Activated CD4-positive, alpha-beta memory T cell treated with anti-CD3 and anti-CD28 coated beads, Interleukin-2, amount 10 ng/mL, durations not matched to agents 7 days and 5 days (primary cell): ENCODE measurements at places on chromosomes 4 and X. TPM values are rescaled to one million over a fixed set of nuclear protein-coding genes. Genes with fewer than 3 reads are reported as not detected.

- no peak for DNase-seq
Measured at GRCh38 chr4:114019276-114019968, 40.0 kb upstream of the ARSJ start.

- DNase-seq, result no peak
Measured at GRCh38 chrX:110675886-110676285, 119.7 kb downstream of the CHRDL1 start.

DNA sequence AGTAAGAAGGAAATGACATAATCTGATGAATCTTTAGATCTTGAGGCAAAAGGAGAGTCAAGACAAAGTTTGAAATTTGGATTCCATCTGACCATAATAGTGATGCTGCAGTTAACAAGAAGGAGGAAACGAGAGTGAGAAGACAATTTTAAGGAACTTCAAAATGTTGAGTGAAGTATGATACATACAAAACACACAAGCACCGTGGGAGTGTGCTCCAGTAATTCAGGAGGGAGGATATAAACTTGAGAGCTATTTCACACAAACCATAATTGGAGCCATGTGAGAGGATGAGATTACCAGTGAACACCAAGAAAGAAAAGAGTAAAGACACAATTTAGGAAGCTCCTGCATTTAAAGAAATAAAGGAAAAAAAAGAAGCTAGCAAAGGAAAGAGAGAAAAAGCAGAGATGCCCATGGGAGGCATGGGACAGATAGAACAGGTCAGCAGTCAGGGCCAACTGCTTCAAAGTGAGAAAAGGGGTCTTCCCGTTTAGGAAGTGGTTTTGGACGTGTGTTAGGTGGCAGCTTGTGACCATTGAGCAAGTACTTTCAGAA lies 150.7 kb upstream of the SLC7A11 start:
- no peak for DNase-seq

- DNase-seq, result no peak
Measured at GRCh38 chrX:34918091-34918736, 24.4 kb upstream of the FAM47B start.

GRCh38 chr4:31674313-31674947 lies 954.3 kb downstream of the PCDH7 start:
- no peak for DNase-seq

DNA sequence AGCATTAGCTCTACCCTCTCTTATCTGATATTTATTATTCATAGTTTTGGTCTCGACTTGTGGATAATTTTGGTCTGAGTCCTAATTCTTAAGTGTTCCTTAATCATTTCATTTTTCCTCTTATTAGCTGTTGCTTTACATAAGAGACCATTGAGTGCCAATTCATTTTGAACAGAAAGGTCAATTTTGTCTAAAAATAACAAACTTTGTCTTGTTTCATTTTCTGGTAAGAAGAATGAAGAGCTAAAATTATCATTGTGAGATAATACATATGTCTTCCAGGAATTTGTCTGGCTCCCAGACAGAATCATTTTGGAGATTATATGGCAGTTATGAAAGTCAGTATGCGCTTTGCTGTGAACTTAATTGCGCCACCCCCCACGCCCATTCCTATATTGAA lies 1471.8 kb downstream of the PCDH7 start:
- no peak for DNase-seq

GRCh38 chrX:132025041-132025440 lies 1.9 kb downstream of the STK26 start:
- no peak for DNase-seq

GRCh38 chr4:111991797-111992196 lies 153.5 kb upstream of the FAM241A start:
- DNase-seq, result no peak

- DNase-seq, result no peak
Measured at GRCh38 chr4:11182586-11183355, 245.9 kb downstream of the HS3ST1 start.

GRCh38 chr4:76640353-76640910 lies 205.4 kb downstream of the SHROOM3 start:
- no peak for DNase-seq

GRCh38 chrX:19649226-19649995 lies 134.1 kb upstream of the MAP3K15 start:
- DNase-seq, result no peak

- no peak for DNase-seq
Measured at GRCh38 chr4:139137763-139138162, 39.3 kb downstream of the ELF2 start.

- no peak for DNase-seq
Measured at GRCh38 chr4:183437452-183437851, 7.0 kb upstream of the CDKN2AIP start.

GRCh38 chrX:42954880-42955279 lies 176.9 kb upstream of the PPP1R2C start:
- no peak for DNase-seq

- DNase-seq, result no peak
Measured at GRCh38 chrX:121000589-121000988, 15.0 kb upstream of the CT47A1 start.

DNA sequence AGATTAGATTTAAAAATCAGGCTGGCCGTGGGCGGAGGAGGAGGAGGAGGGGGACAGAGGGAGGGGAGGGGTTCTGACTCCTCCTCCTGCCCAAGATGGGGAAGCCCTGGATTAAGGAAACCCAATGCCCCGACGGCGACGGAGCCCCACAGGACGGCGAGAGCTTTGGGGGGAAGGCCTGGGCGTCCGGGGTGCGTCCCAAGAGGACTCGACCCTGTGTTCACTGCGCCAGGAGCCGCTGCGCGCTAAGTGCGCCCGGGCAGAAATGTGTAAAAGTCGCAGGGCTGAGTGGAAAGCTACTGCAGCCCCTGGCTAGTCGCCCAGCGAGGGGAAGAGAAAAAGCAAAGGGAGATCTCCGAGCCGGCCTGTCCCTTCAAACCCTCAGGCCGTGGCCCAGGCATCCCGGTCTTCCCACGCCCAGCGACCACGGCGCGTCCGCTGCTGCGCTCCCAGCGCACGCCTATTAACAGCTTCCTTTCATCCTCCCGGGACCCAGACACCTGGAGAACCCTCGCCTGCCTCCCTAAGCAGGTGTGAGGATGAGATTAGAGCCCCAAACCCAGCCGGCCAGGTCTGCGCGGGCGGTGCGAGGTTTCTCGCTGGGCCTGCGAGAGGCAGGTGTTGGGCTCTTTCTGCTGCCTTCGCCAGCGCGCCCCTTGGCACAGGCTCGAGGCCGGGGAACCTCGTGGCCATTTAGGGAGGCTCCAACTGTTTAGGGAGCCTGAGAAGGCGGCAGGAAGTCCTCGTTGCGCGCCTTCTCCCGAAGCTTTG lies 1.4 kb upstream of the RPS6KA3 start:
- peak; percentile 16 for DNase-seq

Gene ADH1B
- total RNA-seq, result not detected

Gene SLIT2
- total RNA-seq, result not detected

Gene NR0B1
- not detected for total RNA-seq

Gene CTPS2
- total RNA-seq, result 4.8 TPM

Gene CXCL6
- total RNA-seq, result not detected

Gene TMEM255A
- total RNA-seq, result not detected

Gene HMX1
- total RNA-seq, result not detected

Gene EMD
- 65.5 TPM for total RNA-seq
